Activated naive CD4-positive, alpha-beta T cell (primary cell): ENCODE measurements at places on chromosomes 7 and 10.

GRCh38 chr10:49168171-49168540 lies 20.0 kb downstream of the TMEM273 start:
- DNase-seq: no peak

DNA sequence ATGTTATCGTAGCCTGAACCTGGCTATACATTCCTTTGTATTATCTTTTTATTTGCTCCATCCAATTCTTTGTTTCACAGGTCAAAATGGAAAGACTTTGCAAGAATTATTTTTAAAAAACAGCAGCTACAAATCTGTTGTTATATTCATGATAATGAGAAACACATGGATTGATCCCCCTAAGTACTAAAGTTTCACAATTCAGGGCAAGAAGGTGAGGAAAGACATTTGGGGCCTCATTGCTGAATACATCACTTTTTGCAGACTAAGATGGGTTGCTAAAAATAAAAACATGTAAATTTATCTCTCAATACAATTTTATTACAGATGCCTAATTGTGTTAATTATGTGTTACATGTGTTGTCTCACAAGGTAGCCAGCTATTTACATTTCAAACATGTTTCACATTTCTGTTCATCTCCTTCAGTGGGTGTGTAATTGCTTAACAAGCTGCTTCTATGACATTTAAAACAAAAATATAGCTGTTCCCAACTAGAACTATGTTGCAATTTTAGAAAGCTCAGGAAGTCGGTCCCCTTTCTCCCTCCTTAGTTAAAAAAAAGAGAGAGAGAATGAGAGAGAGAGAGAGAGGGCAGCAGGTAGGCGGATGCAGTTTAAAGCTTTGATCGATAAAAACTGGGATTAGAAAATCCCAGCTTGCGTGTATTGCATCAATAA lies 606.3 kb upstream of the FZD8 start:
- DNase-seq: no peak

GRCh38 chr7:119320316-119320715 lies 952.7 kb upstream of the KCND2 start:
- no peak for DNase-seq

DNA sequence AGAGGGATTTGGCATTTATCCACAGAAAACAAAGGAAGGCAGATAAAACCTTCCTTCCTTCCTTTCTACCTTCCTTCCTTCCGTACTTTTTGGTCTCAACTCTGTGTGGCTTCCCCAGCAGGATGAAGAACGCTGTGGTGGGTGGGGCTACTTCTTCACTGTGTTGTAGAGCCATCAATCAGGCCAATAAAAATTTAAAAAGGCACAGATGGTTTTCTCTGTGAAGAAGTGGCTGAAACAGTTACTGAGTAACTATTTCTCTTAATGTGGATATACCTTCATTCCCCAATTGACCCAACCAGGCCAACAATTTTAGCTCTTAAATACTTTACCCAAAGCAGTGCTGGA lies 75.8 kb downstream of the ZNF92 start:
- no peak for DNase-seq

DNA sequence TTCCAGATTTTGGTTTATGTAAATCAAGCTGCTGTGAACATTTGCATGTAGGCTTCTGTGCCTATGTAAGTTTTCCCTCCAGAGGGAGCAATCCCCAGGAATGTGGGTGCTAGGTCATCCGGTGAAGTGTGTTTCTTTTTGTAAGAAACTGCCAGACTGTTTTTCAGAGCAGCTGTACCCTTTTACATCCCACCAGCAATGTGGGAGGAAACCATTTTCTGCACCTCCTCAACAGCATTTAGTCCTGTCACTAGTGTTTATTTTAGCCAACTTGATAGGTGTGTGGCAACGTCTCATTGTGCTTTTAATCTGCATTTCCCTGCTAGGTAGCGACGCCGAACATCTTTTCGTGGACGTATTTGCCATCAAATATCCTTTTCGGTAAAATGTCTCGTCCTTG lies 395.7 kb upstream of the FOXK1 start:
- DNase-seq: no peak

- no peak for DNase-seq
These were observed 113.7 kb downstream of the CDK14 start for GRCh38 chr7:90709501-90710465.

- no peak for DNase-seq
These were observed 46.1 kb downstream of the ARMH3 start for GRCh38 chr10:102009801-102010425.

DNA sequence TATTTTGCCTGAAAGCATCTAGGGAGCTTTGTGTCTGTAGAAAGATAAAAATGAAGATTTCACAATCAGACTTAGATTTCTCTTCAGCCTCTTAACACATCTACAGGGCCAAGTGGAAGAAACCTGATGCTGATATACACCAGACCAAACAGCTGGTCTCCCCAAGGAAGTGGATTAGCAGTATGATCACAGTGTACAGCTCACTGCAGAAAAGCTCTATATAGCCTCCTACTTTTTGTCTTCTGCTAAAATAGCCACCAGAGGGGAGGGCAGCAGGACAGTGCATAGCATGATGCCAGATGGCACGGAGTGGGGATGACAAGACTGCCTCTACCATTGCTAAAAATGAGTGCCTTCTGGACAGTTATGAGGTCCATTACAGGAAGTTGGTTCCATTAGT lies 16.0 kb downstream of the FAM13C start:
- DNase-seq: no peak

DNA sequence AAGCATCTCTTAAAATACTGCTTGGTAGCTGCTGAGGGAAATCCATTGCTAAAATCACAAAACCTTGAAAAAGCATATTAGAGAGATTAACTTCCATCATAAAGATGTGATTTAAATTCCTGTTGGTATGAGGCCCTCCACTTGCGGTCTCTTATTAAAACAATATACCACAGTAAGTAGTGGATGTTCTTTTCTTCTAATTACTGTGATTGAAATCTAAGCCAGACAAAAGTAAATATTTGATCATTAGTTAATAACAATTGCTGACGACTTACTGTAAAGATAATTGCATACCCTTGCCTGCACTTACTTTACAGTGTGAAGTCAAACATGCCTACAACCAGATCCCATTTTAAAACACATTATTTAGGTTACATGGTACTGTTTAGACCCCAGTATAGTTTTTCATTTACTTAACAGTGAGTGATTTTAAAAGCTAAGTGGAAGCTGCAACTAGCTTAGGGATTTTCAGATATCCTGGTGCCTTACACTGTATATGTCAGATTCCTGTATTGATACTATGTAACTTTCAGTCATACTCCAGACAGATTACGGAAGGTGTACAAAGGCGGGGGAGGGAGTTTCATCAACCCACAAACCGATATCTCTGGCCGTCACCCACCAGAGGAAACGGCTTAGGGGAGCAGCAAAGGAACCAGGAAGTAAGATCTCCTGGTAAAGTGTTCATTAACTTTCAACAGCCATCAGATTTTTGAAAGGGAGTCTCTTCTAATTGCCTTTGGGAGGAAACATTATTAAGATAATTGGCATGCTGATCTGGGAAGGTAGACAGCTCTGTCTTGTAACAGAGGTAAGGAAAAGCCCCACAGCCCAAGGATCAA lies 986 bp downstream of the NRP1 start:
- DNase-seq: no peak

DNA sequence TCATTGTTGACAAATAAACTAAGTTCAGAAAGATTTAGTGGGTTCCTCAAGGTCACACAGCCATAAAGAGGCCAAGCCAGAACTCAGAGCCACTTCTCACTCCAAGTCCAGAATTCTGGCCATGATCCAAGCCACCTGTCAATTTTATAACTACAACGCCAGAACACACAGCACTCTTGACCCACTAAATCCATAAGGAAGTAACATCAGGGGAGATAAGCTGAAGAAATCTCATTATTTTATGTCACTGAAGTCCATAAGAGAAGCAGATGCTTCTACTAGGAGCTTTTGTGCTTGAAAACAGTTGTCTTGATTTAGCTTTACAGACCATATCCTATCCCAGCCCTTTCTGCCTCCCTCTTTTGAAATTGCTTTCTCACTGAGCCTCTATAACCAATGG lies 15.9 kb downstream of the ADAM12 start:
- no peak for DNase-seq

DNA sequence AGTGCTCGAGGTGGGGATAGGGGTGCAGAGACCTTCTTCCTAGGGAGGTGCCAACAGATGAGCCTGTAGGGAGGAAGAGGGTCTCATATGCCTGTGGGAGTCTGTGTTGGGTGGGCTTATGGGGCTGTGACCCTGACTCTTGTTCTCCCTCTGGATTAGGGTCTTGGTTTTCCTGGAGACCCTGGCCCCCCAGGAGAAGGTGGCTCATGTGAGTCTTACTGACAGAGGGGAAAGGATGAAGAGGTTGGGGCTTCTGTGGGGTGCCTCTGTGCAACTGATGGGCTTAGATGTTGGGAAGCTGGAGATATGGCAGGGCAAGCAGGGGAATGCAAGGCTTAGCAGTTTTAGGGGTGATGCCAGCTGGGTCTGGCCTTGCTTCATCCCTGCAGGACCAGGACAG lies 20.2 kb upstream of the VOPP1 start:
- DNase-seq: no peak

DNA sequence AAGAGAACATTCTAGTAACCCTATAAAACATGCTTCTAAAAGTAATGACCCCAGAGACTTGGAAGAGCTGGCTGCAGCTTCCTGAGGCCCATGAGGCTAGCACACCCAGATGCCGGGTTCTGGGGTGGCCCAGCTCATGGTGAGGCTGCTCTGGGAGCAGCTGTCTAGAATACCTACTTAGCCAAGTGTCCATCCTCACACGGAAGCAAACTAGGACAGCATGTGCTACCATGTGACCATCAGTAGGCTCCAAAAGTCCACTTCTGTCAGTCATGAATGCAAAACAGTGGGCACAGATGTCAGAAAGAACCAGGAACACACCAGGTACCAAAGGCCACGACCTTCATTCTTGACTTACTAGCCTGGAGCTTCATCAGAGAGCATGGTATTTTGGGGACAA lies 32.4 kb downstream of the CTBP2 start:
- DNase-seq: no peak

- DNase-seq: no peak
These were observed 42.1 kb upstream of the HPS1 start for GRCh38 chr10:98488669-98489430.

- no peak for DNase-seq
These were observed 8.6 kb upstream of the CACUL1 start for GRCh38 chr10:118763202-118763988.

- no peak for DNase-seq
These were observed 290.7 kb downstream of the CACNA2D1 start for GRCh38 chr7:82152858-82153257.

GRCh38 chr10:122302315-122302714 lies 31.2 kb downstream of the BTBD16 start:
- DNase-seq: no peak

DNA sequence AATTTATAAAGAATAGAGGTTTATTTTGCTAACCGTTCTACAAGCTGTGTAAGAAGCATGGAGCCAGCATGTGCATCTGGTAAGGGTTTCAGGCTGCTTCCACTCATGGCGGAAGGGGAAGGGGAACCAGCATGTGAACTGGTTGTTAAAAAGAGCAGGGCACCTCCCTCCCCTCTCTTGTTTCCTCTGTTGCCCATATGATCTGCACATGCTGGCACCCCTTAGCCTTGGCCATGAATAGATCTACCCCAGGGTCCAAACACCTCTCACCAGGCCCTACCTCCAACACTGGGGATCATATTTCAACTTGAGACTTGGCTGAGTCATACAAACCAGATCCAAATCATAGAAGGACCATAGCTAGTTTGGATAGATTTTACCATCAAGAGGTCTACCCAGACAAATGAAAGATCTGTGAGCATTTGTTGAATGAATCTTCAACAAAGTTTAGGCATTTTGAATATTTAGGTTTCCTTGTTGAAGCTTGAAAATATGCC lies 36.0 kb upstream of the NRP1 start:
- DNase-seq: no peak

GRCh38 chr10:23055424-23056185 lies 39.8 kb upstream of the MSRB2 start:
- no peak for DNase-seq

- no peak for DNase-seq
These were observed 64.4 kb downstream of the KCND2 start for GRCh38 chr7:120337308-120337907.

DNA sequence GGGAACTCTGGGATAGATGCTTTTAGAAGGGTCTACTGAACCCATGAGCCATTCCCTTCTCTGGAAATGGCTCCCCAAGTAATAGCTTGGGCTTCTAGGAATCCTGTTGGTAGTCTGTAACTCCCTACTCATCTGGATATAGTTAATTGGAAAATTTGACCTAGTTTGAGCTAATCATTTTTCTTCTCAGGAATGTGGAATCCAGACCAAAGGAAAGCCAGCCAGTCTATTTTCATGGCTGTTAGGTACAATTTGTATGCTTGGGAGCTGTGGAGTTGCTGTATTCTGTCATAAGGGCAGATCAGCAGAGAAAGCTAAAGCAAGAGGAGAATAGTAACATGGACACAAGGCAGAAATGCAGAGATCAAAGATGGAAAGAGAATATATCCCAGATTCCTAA lies 71.6 kb upstream of the C1GALT1 start:
- no peak for DNase-seq

DNA sequence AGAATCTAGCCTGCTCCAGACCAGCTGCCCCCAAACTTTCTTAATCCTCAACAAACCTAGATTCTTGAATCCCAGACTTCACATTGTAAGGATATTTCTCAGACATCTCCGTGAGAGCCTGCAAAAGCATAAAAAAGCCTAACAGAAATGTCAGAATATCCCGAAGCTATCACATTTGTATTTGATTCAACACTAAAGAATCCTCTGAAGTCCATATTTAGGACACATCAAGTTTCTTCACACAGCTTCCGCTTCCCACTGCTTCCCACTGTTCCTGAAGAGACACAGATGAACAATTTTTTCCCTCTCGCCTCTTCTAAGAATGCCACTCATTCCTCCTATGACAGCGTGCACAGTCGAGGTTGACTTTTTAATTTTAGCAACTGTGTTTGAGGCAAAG lies 396.2 kb upstream of the IGFBP3 start:
- DNase-seq: no peak

DNA sequence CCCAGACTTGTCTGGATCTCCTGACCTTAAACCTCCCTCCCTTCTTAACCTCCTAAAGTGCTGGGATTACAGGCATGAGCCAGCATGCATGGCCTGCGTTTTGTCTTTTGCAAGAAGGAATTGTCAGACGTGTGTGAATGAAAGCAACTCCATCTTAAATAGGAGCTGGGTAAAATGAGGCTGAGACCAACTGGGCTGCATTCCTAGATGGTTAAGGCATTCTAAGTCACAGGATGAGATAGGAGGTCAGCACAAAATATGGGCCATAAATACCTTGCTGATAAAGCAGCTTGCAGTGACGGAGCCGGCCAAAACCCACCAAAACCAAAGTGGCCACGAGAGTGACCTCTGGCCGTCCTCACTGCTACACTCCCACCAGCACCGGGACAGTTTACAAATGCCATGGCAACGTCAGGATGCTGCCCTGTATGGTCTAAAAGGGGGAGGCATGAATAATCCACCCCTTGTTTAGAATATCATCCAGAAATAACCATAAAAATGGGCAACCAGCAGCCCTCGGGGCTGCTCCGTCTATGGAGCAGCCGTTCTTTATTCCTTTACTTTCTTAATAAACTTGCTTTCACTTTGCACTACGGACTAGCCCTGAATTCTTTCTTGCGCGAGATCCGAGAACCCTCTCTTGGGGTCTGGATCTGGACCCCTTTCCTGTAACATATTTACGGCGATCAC lies 41.2 kb upstream of the SDK1 start:
- DNase-seq: no peak
